ENCODE measurements at places on chromosomes 4 and X. TPM values are rescaled to one million over a fixed set of nuclear protein-coding genes. Genes with fewer than 3 reads are reported as not detected.

Gene DCAF8L2
- total RNA-seq = not detected

- peak; percentile 10 for DNase-seq
These were observed 1.6 kb downstream of the SEPTIN11 start for GRCh38 chr4:76950956-76951671.

- no peak for DNase-seq
These were observed 20.9 kb downstream of the CLRN2 start for GRCh38 chr4:17535906-17536305.

- DNase-seq = no peak
These were observed 6.8 kb downstream of the PDS5A start for GRCh38 chr4:39970671-39971640.

GRCh38 chrX:19121898-19122640, at the start of gene ADGRG2:
ADGRG2 (minus strand) TSS chrX:19122468; CDS start chrX:19068834, 53,634 bp downstream.
- DNase-seq = peak; percentile 10

DNA sequence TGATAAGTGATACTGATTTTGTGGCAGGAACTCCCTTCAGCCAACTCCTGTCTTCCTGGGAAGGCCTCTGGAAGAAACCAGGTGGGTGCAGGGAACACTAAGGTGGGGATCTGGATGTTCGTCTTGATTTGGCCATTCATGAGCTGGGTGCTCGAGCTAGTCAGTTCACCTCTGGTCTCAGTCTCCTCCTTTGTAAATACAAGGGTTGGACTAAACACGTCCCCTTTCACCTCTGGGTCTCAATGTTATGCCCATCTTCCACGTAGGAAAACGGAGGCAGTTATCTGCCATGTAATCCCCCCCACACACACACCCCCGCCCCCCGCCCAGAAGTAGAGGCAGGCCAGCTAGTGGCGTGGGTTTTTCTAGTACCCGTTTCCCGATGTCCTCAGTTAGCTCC, 4.1 kb upstream of the RS1 start:
- no peak for DNase-seq

DNA sequence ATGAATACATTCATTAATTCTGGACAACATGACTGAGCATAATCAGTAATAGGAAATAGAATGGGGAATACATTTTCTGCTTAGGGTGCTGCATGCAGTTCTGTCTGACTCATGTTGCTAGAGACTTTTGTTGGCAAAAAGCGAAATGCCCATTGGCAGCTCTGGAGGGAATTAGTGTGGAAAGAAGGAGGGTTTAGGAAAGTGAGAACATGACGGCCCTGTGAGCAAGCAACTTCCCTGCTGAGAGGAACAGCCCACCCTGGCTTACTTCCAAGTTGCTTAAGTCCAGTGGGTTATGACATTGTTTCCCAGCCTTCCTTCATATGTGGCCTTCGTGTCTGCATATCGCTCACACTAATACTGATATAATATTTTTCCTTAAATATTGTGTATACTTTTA, 13.8 kb downstream of the MAD2L1 start:
- peak; percentile 56 for DNase-seq

GRCh38 chrX:110284159-110284558, 33.7 kb downstream of the AMMECR1 start:
- peak; percentile 82 for DNase-seq

Gene TCEAL6
- total RNA-seq = not detected

DNA sequence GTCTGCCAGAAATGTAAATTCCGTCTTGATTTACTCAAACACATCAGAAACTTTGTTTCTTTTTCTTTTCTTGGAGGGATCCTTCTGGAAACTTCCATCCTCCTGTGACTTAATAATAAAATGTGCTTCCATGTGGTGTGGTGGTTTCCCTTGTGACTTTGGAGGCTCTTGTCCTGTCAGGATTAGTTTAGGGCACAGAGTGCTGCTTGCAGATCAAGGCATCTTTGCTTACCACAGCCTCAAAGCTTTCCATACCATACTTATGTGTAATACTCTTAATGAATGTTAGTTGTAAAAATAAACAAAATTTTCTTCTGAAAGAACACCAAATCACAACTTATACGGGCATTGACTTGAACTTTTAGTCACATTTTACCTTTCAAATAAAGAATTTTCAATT, 27.4 kb downstream of the GBA3 start:
- DNase-seq = no peak

Gene CRLF2
- total RNA-seq = not detected

Gene LRIT3
- total RNA-seq = not detected

- DNase-seq = no peak
These were observed 913.9 kb downstream of the FSTL5 start for GRCh38 chr4:161249779-161250440.

DNA sequence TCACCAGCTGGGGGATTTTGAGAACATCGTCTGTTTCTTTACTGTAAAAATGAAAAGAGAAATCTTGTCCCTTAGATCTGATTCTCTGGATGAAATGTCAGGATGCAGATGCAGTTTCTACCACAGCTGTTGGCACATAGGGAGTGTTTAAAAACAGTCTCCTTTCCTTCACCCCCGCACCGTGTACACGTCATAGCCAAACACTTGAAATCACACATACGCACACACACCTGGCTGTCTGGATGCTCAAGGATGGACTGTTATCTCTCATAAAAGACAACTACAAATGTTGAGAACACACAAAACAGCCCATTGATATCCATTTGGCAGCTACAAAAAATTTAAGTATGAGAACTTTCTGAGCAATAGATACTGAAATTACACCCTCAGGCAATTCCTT, 275.8 kb upstream of the CLNK start:
- no peak for DNase-seq

Gene TRAPPC2
- total RNA-seq = 10.9 TPM

- no peak for DNase-seq
These were observed 149.0 kb downstream of the FAM13A start for GRCh38 chr4:88908003-88908402.

DNA sequence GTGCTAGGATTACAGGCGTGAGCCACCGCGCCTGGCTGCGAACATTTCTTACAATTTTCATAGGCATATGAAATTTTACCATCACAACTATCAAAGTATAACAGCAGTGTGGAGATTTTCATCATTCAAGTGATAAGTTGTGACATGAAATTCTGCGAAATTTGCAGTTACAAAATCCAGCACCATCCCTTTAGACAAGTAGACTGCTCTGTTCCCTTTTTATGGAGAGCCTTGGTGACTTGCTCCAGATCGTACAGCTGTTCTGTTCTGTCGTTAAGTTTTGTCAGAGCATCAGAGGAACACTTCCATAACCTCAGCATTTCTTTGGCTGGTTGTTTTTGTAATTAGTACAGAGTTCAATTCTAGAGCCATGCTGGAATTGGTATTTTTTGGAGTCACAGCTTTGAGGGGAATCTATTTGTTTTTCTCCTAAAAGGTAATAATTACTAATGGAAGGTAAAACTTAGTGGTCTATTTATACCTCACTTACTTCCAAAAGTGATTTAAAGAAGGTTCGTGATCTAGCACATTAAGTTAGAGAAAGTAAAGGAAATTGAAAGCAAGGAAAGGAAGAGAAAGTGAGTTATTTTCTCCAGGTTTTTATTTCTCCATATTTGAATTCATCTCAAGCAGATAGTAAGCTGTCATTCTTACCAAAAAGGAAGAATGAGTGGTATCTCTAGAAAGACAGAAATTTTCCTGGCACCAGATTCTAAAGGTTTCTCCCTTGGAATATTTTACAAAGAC, 22.1 kb downstream of the ZRSR2 start:
- no peak for DNase-seq

GRCh38 chrX:69154051-69154450, 11.2 kb downstream of the PJA1 start:
- DNase-seq = no peak

GRCh38 chrX:110568441-110568840, 209.8 kb downstream of the RTL9 start:
- DNase-seq = no peak

- DNase-seq = no peak
These were observed 53.7 kb downstream of the ANAPC10 start for GRCh38 chr4:145044341-145044740.

- no peak for DNase-seq
These were observed 15.2 kb upstream of the KIAA0232 start for GRCh38 chr4:6767386-6767747.

DNA sequence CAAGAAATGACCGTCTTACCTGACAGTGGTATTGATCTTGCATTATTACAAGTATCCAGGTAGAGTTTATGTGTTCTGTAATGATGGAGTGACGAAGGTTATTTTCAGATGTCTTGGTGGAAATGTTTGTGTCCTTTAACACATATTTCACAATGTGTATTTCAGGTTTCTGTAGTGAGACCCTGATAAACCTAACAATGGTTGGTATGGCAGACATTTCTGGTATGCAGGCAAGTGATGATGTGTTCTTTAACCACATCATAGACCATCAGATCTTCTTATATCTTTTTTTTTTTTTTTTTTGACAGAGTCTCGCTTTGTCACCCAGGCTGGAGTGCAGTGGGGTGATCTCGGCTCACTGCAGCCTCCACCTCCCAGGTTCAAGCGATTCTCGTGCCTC, 14.6 kb upstream of the ATXN3L start:
- peak; percentile 2 for DNase-seq

- peak; percentile 10 for DNase-seq
These were observed 17.6 kb upstream of the GABRA4 start for GRCh38 chr4:47010912-47011446.

Gene CPZ
- total RNA-seq = not detected

Gene TMEM31
- total RNA-seq = not detected

DNA sequence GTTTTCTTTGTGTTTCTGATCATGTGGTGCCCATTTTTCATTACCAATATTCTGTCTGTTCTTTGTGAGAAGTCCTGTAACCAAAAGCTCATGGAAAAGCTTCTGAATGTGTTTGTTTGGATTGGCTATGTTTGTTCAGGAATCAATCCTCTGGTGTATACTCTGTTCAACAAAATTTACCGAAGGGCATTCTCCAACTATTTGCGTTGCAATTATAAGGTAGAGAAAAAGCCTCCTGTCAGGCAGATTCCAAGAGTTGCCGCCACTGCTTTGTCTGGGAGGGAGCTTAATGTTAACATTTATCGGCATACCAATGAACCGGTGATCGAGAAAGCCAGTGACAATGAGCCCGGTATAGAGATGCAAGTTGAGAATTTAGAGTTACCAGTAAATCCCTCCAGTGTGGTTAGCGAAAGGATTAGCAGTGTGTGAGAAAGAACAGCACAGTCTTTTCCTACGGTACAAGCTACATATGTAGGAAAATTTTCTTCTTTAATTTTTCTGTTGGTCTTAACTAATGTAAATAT, 110.4 kb downstream of the IL13RA2 start:
- DNase-seq = no peak

GRCh38 chr4:81698538-81699296, 227.0 kb upstream of the RASGEF1B start:
- DNase-seq = no peak

Gene PTCHD1
- total RNA-seq = not detected

DNA sequence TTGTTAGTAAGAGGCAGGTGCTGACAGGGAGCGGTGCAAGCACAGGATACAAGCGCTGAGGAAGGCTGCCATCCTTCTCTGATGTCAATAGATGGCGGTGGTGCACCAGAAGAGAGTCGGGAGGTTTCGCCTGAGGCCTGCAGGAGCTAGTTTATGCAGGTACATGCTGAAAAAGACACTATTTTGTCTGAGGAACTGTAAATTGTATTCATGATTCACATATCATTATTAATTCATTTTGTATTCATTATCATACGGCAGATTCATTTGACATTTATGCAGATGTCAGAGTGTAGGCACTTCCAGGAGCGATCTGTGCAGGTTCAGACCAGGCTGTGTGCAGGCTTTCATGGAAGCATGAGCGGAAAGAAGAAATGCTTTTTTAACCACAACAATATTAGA, 824.0 kb downstream of the STIM2 start:
- DNase-seq = peak; percentile 1

- no peak for DNase-seq
These were observed 223.6 kb downstream of the MGST2 start for GRCh38 chr4:139889264-139889663.

All from lung microvascular endothelial cell (primary cell).